ENCODE measurements at places on chromosomes 4 and X.

DNA sequence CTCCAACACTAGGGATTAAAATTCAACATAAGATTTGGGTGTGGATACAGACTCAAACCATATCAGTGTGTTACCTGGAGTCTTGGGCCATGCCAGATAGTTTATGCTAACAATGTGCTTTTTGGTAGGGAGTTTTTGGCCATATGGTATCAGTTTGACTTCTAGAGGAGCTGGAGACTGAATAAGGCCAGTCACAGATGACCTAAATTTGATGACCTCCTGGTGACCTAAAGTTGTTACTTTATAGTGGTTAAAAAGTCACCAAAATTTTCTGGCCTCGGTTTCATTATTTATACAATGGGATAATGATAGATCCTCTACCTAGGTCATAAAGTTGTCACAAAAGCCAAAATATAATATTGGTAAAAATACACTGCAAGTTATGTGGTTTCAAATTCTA is 877.1 kb downstream of the RAPGEF2 start:
- no peak for DNase-seq

DNA sequence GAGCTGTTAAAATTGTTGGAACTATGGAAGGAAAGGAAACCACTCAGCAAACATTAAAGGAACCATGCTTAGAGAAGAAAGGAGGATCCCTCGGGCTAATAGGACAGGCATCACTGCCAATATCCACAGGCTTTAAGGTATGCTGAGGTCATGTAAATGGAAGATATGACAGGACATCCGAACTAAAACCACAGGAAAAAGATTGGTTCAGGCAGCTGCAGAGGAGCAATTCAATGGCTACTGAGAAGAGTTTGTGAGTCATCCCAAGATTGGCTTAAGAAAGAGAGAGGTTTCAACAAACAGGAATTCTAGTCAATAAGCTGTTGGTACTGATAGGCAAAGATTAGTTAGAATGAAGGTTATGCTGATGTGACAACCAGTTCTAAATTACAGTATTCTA is 106.4 kb upstream of the FAM241A start:
- no peak for DNase-seq

GRCh38 chr4:24880186-24880585 is 32.7 kb downstream of the CCDC149 start:
- no peak for DNase-seq

- peak; percentile 2 for DNase-seq
These were observed 163.3 kb downstream of the ATRX start for GRCh38 chrX:77622672-77623071.

DNA sequence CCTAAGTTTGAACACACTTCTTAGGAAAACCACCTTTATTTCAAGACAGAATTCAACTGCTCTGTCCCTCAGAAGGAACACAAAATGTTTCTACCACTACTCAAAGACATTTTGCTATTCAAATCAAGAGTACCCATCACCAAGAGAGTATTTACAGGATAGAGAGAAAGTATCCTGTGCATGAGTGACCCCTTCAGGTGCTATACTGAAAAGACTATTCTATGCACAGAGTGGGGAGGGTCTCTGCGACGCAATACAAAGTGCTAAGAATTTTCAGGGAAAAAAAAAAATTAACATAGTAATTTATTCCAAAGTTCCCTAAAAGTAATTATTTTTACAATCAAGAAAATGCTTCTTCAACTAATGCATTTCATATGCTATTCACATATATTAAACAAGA is 346.4 kb upstream of the FAM241A start:
- DNase-seq: no peak

DNA sequence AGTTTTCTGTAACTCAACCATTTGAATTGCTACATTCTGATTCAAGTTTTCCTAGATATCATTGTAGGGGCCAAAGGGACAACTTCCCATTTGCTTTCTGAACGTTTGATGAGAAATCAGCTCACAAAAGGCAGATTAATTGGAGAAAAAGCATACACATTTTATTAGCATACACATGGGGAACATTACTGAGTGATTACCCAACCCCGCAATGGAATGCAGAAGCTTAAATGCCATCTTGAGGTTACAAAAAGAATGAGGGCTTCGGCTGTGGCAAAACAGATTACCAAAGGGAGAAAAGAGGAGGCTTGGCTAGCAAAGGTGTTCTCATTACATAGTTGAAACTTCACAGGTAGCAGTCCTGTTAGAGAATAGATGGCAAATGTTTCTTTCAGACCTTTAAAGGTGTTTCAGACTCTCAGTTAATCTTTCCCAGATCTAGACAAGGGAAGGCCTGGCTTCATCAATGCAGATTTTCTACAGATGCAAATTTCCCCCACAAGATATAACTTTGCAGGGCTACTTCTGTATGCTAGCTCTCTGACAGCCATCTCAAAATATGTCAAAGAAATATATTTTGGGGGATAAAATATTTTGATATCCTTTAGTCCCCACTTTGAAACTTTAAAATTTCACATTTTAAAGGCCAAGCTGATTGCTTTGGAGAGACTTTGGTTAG is 26.5 kb upstream of the HERC6 start:
- no peak for DNase-seq

DNA sequence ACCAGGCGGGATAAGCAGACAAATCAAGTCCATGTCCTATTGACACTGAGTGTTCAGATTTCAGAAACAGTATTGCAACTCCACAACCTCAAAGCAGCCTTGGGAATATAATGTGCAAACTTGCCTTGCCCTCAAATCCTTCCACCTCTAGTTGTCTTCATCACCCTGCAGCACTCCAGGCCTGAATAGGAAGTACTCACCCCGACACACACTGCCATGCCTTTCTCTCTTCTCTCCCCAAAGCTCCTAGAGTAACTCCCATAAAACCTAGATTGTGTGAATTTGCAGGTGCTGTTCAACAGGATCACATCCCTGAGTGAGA is 19.6 kb downstream of the ACSL1 start:
- DNase-seq: no peak

DNA sequence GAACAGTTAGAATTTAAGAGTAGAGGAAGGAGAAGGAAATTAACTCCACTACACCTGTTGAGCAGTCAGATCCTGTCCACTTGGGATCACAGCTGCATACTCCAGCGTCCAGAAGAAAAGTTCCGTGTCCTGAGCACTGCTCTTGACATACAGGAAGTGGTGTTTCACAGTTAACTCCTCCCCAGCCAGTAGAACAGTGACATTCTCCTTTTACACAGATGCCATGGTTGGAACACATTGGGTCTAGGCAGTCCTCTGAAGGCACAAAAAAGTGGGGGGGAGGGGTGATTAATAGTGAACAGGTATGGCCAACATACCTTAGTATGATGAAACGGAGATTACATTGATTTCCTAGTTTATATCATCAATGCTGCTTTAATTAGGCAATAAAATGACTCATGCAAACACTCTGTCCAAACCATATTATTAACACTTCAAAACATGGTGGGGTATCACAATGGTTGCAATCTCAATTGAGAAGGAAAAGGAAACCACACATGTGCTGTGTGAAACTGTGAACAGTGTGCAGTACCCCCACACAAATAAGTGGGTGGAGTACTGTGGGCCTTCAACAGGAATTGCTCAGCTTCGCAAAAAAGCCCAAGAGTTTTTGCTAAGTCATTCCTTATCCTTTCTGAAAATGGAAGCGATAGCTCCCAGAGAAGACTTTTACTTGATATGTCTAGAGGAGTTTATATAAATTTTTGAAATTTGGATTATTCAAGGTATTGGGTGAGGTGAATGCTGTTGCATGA is 295.6 kb downstream of the SH2D1A start:
- no peak for DNase-seq

- DNase-seq: no peak
These were observed at the start of gene LIMCH1 for GRCh38 chr4:41538017-41538733. Gene LIMCH1 (plus strand): TSS chr4:41538157. CDS start chr4:41605996, 67,839 bp downstream.

DNA sequence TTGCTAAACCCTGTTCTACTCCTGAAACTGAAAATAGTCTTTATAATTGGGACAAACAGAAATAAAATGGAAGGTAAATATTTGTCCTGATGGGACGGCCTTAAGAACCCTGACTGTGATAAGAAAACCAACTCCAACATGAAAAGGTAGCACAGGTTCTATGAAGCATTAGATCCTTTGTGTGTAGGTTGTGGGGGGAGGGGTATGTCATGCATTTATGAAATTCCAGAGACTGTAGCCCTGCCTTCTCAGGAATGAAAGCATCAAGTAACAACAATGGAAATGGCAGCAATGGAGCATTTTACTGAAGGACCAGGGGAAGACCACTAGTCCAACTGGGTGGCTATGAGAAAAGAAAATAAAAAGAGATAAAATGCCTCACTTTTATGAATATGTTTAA is 23.9 kb downstream of the CXXC4 start:
- DNase-seq: no peak

DNA sequence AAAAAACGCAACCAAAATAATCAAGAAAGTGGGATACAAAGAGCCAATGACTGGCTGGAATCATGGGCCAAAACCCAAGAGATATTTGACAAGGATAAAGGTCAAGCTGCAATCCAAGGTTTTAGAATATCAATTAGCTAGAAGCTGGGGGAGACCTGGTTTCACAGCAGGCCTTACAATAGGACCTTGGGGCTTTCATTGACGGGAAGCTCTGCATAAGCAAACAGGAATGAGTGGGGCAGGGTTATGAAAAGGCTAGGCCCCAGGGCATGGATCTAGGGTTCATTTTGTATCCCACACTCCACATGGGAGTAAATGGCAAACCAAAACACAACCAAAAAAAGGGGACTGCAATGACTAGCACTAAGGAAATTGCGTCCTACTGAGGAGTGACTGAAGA is 215.3 kb downstream of the HS6ST2 start:
- no peak for DNase-seq

Data from activated CD8-positive, alpha-beta T cell treated with anti-CD3 and anti-CD28 coated beads for 36 hours (primary cell).